Activated CD4-positive, alpha-beta T cell treated with anti-CD3 and anti-CD28 coated beads for 36 hours (primary cell): ENCODE measurements at places on chromosomes 2 and 18.

DNA sequence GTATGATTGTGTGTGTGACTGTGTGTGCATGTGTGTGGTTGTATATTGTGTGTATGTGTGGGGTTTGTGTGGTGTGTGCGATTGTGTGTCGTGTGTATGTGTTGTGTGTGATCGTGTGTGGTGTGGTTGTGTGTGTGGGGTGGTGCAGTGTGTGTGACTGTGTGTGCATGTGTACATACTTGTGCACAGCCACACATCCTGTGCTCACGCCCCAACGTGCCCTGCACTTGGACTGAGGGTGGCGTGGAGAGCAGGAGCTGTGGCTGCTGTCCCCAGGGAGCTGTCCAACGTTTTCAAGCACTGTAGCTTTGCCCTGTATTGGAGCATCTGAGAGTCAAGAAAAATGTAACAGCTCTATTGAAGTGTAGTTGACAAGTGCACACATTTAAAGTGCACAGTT, 243.2 kb upstream of the HDAC4 start:
- DNase-seq, result peak; percentile 31

- DNase-seq, result no peak
Measured at GRCh38 chr2:234313558-234313957, 183.3 kb downstream of the ARL4C start.

DNA sequence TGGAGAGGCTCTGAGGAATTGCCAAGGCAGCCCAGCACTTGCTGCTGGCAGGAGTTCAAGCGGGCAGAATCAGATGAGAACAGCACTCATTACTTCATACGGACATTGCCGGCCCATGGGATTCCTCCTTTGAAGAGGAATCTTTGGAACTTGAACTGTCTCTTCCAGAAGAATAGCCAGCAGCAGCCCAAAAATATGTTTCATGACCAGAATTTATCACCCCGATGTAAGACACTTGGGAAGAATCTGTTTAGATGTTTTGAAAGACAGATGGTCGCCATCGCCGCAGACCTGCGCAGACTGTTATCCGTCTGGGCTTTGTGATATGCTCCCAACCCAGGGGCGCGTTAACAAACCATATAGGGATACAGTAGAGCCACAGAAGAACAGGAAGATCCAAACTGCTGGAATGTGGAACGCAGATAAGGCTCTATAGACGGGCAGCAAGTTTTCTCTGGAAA, 3.7 kb upstream of the ADI1 start:
- DNase-seq, result no peak

DNA sequence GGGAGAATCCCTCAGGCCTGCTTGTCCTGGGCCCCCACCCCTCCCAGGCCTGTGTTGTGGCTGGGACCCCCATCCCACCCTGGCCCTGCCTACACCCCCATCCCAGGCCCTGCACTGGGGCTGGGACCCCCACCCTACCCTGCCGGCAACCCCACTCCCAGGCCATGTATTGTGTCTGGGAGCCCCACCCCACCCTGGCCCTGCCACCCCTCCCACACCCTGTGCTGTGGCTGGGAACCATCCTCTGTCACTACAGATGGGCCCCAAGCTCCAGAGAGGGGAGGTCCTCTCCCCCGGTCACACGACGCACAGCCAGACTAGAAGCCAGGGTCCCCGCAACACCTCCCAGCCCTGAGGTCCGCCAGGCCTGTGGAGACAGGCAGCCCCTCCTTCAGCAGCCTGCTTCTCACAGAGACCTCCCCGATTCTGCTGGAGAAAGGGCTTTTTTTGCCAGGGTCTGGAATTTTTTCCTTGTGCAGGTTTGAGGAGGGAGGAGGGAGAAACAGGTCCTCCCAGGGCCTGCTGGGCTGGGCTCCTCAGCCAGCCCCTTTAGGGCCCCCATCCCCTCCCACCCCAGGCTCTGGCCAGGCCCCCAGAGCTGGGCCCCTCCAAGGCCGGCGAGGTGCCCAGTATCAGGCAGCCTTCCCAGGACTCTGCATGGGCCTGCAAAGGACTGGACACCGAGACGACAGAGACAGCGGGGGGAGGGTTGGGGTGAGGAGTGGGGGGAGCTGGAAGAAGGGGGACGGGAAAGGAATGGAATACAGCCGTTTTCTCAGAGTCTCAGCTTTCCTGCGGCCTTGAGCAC, 28.0 kb downstream of the KIF1A start:
- peak; percentile 3 for DNase-seq

GRCh38 chr2:187552828-187553681, 1.2 kb downstream of the TFPI start:
- DNase-seq, result no peak

- DNase-seq, result no peak
Measured at GRCh38 chr2:160751021-160751420, 257.4 kb upstream of the RBMS1 start.

DNA sequence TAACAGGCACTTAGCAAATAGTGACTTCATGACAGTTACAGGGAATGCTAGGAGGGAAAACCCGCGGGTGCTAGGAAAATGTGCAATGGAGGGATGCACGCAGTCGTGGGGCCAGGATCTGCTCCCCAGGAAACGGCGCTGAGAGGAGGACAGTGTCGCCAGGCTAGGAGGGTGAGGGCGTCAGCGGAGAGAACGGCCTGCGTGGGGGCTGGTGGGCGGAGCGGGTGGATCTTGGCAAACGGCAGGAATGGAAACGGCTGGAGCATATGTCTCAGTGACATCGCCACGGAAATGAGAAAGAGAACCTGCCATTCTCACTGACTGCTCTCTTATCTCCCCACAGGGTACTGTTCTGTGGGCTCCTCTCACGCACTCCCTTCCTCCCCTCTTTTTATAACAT, 478.5 kb upstream of the ID2 start:
- DNase-seq, result no peak

GRCh38 chr2:42804338-42804737, 12.0 kb upstream of the HAAO start:
- no peak for DNase-seq

DNA sequence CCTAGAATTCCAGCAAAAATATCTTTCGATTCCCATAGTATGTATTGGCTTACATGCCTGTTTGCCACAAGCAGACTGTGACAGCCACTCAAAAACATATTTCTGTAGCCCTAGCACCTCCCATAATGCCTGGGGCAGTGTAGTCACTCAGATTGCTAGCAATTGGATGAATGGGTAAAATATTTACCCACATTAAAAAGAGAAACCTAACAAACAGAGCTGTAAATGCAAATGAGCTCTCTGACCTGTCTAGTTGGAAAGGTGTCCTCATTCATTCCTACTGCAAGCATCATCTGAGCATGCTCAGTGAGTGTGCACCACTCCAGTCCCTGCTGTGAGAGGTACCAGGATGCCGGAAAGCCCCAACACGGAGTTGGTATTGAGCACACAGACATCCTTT, 234.0 kb upstream of the RAB12 start:
- no peak for DNase-seq

GRCh38 chr18:14949800-14950664, 202.1 kb downstream of the ANKRD30B start:
- no peak for DNase-seq

DNA sequence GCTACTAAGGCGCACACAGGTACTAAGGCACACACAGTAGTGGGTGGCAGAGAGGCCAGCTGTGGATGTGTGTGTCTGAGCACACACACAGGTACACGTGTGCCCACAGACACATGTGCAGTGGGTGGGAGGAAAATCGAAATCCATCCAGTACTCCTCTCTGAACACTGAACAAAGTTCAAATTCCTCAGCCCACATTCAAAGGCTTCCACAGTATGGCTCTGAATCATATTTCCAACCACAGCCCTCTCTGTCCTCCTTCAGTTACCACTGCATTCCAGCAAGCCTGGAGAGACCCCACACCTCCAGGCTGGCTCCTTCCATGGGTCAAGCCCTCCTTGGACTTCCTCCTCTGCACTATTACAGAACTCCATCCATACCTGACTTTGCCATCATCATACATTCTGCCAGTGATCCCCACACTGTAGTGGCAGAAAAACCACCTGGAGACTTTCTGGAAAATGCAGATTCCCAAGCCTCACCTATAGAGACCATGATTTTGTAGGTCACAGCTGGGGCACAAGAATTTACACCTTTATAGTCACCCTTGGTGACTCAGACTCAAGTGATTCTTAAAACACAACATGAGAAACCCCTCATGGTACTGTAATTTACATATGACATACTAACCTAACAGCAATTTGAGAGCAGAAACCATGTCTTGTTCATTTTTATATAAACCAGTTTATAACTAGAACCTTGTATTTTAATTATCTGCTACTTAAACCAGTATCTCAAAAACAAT, 31.4 kb downstream of the EPG5 start:
- DNase-seq, result no peak

DNA sequence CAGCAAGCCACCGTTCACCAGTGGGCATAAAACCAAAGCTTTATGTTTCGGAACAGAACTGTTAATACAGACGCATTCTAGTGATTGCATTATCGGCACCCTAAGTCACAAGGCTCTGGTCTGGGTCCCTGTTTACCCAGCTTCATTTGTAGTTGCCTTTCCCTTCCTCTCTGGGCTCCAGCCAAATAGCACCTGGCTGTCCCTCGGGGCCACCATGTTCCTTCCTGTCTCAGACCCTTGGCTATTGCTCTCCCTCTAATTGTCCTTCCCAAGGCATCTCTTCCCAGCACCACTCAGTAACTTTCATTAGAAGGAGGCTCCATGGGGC, 75.3 kb downstream of the SDC1 start:
- DNase-seq, result no peak
